Transverse colon (tissue), 4 donors: ENCODE measurements at places on chromosomes 2 and 18. TPM values are rescaled to one million over a fixed set of nuclear protein-coding genes. Genes with fewer than 3 reads are reported as not detected.

C2orf15 gene
- 1.8 TPM for total RNA-seq

GALNT3 gene
- total RNA-seq: 49.7 TPM

LRRTM4 gene
- not detected for total RNA-seq

ARL5A gene
- 6.6 TPM for total RNA-seq

RAPH1 gene
- 38.6 TPM for total RNA-seq

UCN gene
- total RNA-seq: 0.82 TPM

NDC80 gene
- not detected for total RNA-seq

TDRD15 gene
- not detected for total RNA-seq

DNA sequence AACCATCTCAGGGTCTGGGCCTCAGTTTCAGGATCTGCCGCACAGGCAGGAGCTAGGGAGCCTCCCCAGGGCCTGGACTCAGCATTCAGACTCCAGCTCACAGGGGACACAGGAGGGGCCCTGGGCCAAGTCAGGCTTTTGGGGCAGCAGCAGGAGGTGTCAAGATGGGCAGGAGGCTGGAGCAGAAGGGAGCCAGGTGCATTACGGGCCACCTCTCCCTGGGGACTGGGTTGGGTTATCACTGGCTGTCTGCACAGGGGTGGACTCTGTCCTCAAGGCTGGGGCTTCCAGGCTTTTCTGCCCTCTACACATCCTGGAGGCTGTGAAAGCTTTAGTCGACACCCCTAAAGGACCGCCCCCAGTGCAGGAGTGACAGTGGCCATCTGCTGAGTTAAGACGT lies 20.0 kb downstream of the AQP12A start:
- DNase-seq: no peak

GRCh38 chr2:133270550-133270949 lies 297.7 kb downstream of the NCKAP5 start:
- no peak for DNase-seq

DNA sequence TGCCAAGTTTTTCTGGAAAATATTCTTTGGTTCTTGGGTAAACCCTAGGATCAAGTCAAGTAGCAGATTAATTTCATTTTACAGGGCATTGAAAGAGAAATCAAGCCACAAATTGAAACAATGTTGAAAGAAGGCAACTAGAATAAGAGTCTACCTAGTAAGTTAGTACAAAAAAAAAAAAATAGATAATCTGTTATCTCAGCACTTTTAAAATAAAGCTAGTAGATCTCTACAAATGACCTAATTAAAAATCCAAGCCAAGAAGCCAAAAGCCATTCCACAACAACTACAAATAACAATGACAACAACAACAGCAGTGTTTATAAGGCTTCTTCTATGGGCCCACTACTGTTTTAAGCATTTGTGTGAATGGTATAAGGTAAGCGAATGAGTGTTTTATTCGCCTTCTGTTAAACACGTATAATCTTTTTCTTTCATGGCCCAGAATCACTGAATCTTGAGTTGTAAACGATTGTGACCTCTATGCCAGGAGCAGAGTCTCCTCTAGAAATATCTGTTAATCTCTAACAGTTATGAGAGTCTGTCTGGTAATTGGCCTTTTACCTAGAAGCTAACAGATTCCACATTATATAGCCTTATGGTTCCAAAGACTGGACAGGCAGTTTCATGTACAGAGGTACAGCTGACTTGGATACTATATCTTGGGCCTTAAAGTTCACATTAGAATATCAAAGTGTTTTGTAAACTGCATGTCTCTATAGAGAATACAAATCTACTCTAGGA lies 28.6 kb upstream of the CUL3 start:
- no peak for DNase-seq

GRCh38 chr2:5986801-5987787 lies 294.9 kb downstream of the SOX11 start:
- DNase-seq: no peak

DNA sequence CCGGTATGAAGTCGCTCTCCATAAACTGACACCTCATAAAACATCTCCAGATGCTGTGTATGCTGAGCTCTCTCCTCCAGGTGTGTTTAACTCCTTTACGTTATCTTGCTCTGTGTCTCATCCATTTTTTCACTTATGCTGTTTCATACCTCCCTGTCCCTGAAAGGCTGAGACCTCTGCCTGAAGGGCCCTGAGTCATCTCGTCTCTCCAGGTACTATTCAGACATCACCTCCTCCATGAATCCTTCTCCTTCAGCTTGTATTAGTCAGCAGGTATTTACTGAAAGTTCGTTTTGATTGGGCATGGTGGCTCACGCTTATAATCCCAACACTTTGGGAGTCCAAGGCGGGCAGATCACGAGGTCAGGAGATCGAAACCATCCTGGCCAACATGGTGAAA lies 244.5 kb upstream of the EPHA4 start:
- no peak for DNase-seq

DNA sequence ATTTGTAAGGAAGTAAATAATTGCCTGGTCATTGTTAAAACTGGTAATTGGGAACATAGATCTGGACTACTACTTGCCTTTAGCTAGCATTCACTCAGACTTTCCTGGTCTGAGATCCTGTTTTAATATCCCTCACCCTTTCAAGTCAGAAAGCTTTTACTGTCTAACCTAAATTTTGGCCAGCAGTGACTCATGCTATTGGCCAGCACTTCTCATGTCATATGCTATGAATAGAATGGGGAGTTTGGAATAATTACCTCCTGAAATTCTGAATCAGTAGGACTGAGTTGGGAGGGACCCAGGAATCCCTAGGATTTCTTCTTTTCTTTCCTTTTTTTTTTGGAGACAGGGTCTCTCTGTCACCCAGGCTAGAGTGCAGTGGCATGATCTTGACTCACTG lies 19.3 kb downstream of the STK36 start:
- DNase-seq: no peak

- no peak for DNase-seq
These were observed 905 bp downstream of the TTLL4 start for GRCh38 chr2:218711550-218711929.

DNA sequence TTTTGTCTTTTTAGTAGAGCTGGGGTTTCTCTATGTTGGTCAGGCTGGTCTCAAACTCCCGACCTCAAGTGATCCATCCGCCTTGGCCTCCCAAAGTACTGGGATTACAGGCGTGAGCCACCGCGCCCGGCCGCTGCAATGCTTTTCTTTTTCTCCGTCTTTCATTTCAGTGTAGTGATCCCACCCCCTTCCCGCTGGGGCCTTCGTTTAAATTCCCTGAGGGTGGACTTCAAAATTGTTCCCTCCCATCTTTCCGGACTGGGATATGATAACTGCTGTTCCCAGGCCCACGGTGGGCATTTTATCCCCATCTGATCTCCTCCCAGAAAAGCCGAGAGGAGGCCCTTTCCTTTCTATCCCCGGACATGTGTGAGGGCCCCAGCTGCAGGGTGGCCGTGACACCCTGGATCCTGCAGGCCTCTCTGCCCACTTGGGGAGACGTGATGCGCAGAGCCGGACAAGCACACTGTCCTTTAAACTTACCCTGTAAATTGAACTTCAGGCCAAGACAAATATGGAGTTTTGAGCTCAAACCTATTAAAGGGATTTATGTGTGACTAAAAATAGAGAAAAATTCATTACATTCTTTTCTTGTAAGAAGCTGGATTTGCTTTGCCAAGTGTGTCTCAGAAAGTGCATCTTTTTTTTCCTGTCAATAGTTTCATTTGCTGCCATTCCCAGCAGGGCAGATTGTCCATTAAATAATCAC lies 54.5 kb upstream of the AFF3 start:
- no peak for DNase-seq

GRCh38 chr2:58606799-58607198 lies 365.7 kb upstream of the FANCL start:
- DNase-seq: no peak

GRCh38 chr2:46689993-46690392 lies 210.6 kb downstream of the TMEM247 start:
- DNase-seq: no peak

GRCh38 chr2:168176402-168176801 lies 71.0 kb downstream of the STK39 start:
- no peak for DNase-seq
